ENCODE measurements at places on chromosomes 7 and 10. TPM values are rescaled to one million over a fixed set of nuclear protein-coding genes. Genes with fewer than 3 reads are reported as not detected.

- DNase-seq = no peak
Measured at GRCh38 chr7:146683439-146683838, 566.8 kb downstream of the CNTNAP2 start.

GRCh38 chr7:35630024-35630972, 64.6 kb downstream of the HERPUD2 start:
- DNase-seq = no peak

- no peak for DNase-seq
Measured at GRCh38 chr7:33516568-33516967, 387.2 kb downstream of the BBS9 start.

GRCh38 chr7:134703782-134704181, 57.1 kb downstream of the BPGM start:
- no peak for DNase-seq

- no peak for DNase-seq
Measured at GRCh38 chr7:82131215-82131614, 312.4 kb downstream of the CACNA2D1 start.

DNA sequence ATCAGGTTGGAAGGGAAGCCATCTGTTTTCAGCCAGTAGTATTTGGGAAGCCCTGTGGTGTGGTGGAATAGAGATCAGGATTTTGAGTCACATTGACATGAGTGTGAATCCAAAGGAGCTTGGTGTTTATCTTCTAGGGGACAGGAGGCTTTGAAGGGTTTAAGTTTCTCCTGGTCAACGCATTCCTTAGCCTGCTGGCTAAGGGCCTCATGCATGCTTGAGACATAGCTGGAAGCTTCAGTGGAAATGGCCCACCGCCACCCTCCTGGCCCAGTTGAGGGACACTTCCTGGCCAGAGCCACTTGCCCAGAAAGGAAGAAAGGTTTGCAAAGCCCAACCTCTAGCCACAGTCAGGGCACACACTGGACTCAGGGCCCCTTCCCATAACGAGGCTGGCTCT, 70.9 kb downstream of the CDK1 start:
- no peak for DNase-seq

DNA sequence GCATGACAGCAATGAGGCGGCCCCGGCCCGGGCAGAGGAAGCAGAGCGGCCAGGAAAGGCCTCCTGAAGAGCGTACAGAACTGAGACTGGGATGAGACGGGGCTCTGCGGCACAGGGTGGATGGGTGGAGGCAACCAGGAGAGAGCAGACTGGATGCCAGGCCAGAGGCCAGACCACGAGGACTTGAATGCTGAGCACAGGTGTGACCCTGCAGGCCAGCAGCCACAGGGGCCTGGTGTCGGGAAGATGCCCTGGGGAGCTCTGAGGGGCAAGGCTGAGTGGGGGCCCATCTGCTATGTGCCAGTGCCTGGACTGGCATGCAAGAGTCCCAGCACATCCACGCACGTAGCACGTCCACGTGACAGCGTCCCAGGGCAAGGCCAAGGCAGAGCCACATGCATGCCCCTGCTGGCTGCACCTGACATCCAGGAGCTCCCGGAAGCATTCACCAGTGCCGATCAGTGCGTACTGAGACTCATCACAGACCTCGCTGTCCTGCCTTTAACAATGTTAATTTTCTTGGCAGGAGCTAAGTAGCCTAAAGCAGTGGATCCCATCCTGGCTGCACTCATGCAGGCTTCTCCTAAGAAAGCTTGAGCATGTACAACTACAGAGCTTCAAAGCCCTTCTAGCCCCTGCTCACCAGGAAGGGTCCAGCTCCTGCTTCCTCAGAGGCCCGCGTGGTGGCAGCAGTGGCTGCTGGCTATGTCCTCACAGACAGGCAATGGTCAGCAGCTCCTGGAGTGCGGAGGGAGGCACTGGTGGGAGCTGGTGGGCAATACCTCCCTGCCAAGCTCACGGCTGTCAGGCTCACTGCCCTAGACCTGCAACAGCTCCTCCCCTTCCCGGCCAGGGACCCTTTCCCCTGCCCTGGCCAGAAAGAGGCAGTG, 18.0 kb downstream of the GRID1 start:
- no peak for DNase-seq

DNA sequence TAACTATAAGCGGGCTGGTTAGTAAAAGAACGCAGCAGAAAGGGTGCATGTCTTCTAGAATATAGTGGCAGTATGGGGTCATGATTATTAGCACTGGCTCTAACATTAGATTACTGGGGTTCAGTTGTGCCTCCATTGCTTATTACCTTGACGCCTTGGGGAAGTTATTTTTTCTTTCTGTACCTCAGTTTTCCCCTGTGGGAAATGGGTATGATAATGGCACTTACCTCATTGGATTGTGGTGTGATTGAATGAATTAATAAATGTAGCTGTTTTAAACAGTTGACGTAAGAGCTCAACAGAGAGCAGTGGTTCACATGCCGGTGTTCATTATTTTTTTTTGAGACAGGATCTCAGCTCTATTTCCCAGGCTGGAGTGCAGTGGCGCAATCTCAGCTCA, 116.5 kb downstream of the LRRC4 start:
- no peak for DNase-seq

DNA sequence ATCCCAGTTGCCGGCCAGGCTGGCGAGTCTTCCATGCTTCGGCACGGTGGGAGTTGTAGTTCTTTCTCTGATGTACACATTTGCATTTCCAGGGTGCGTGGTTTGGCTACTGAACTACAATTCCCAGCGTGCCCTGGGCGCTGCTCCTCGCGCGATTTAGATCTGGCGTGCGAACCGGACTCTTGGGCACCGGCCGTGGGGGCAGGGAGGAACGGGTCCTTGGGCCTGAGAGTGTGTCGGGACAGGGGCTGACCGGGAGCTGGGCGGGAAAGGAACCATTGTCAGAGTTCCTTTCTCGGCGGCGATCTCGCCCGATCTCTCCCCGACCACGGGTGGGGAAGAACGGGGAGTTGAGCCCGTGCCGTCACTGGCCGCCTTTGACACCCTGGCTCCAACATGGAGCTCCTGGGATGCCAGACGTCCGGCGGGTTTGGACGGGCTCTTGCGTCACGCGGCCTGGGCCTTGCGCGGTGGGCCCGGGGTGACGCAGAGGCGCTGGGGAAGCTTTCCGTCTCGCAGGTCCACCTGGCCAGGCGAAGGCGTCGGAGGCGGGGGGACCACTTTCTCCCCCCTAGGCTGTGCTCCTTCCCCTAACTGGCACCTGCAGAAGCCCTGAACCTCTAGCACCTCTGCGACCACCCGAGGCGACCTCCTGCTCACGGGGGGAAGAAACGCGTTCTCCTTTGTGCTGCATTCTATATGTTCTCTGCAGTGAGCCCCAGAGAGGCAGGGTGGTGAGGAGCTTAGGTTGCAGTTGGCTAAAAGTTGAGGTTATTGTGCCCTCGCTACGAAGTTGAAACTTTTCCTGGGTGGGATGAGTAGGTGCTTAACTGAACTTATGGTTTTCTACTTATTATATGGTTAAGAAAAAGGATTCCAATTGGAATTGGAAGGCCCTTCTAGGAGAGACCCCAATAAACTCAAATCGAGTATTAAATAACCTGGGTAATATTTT, 824 bp downstream of the IFRD1 start:
- DNase-seq = peak; percentile 84

DNA sequence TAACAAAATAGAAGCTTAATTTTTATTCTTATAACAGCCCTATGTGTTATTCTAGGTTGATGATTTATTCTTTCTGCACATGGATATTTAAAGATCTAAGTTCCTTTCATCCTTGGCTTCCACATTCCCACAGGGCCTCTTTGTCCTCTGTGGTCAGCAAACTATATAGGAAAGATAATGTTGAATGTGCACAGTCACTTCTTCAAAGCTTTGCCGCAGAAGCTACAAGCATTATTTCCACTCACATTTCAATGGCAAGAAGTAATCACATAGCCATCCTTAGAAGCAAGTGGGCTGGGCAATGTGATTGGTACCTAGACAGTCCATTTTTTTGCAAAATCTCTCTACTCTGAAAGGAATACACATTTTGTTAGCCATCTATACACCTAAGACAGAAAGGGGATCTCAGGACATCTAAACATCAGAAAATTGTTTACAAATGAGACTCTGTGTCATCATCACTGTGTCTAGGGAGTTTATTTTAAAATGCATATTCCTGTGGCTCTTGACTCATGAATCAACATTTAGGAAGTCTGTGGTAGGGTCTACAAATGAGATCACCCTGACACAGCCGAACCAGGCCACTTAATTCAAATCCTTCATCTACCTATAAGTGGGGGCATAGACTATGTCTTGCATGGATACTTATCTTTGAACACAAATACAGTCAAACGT, 1060.5 kb downstream of the XPNPEP1 start:
- DNase-seq = no peak

GRCh38 chr7:150952331-150953050, 25.6 kb downstream of the KCNH2 start:
- no peak for DNase-seq

GRCh38 chr10:114078346-114078745, 34.7 kb downstream of the ADRB1 start:
- DNase-seq = no peak

- DNase-seq = no peak
Measured at GRCh38 chr10:77479586-77479985, 158.0 kb downstream of the KCNMA1 start.

GRCh38 chr10:44895280-44895679, 15.9 kb upstream of the TMEM72 start:
- DNase-seq = no peak

DNA sequence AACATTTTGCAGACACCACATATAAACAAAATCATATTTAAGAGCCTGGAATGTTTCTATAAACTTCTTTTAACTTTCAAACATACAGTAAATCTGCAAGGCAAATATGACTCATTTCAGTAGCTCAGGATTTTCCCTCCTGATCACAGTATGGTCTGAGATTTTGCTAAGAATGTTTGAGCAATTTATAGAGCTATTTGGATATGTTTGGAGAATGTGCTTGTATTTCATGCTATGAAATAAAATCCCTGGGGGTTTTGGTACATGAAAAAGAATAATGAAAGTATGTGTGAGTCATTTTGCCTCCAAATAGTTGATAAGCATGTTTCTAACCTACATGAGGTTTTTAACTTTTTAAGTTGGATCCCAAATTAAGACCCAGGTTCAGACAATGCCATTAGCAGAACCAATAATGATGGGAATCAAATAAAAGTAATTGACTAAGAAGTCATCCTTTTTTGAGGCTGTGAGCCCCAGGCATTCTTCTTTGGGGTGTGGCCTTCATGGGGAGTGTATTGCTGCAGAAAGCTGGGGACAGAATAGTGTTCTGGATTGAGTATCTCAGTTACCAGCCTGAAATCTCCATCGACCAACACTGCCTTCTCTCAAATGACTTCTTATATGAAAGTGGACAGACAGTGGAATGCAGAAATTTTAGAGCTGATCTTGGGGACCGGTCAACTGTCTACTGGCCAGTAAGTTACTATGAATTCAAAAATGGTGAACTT, 66.1 kb upstream of the AGBL3 start:
- DNase-seq = no peak

The FAM237B gene
- total RNA-seq = not detected

The PLXDC2 gene
- 0.86 TPM for total RNA-seq

The TAS2R5 gene
- total RNA-seq = 1.7 TPM

The IKZF5 gene
- 20.9 TPM for total RNA-seq

The STAMBPL1 gene
- total RNA-seq = 48.3 TPM

The SYT15 gene
- 1.4 TPM for total RNA-seq

The SH2D4B gene
- total RNA-seq = 0.22 TPM

The GNB2 gene
- total RNA-seq = 203 TPM

The HPS1 gene
- total RNA-seq = 88.5 TPM

All from activated naive CD8-positive, alpha-beta T cell treated with anti-CD3 and anti-CD28 coated beads, Interleukin-2, amount 10 ng/mL, durations not matched to agents 7 days and 5 days (primary cell).